ENCODE measurements at places on chromosomes 4 and X. TPM values are rescaled to one million over a fixed set of nuclear protein-coding genes. Genes with fewer than 3 reads are reported as not detected.

ADGRG4 gene
- not detected for total RNA-seq

DNA sequence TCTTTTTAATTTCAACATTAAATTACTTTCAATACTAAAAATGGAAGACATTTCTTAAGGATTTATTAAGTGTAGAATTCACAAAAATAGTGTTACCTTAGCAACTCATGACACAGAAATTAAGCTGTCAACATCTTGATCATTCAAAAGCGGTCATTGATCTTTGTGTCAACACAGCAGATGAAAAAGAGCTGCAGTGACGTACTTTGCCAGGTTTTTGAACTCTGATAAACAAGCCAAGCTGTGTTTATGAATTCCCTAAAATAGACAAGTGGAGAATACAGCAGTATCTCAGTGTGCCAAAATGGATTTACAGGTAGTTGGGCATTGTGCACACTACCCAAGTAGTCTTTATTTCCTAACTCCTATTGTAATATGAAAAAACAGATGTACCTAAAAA, 1141.8 kb upstream of the PCDH7 start:
- no peak overlapping the region for H3K4me3 ChIP-seq
- DNase-seq = no peak
- no peaks in the 10 kb centered on the region for H3K27me3 ChIP-seq
- H3K36me3 ChIP-seq = no peaks in the 10 kb centered on the region

GRCh38 chrX:123449335-123449734, 265.3 kb downstream of the GRIA3 start:
- no peaks in the 10 kb centered on the region for H3K27me3 ChIP-seq
- no peaks in the 10 kb centered on the region for H3K4me1 ChIP-seq
- no peak overlapping the region for H3K4me3 ChIP-seq
- no peak overlapping the region for H3K27ac ChIP-seq
- no peak for DNase-seq

EPGN gene
- not detected for total RNA-seq

- H3K36me3 ChIP-seq = no peaks in the 10 kb centered on the region
- peak overlapping the region; percentile 86 for H3K27ac ChIP-seq
- H3K4me1 ChIP-seq = peaks cover 87% of the 10 kb centered on the region
- no peaks in the 10 kb centered on the region for H3K27me3 ChIP-seq
Observed at GRCh38 chr4:153528705-153529485, 62.7 kb downstream of the TMEM131L start.

Data from body of pancreas (tissue), 4 donors.